Central memory CD8-positive, alpha-beta T cell (primary cell): ENCODE measurements at places on chromosomes 4 and X.

- DNase-seq, result no peak
Measured at GRCh38 chrX:130262231-130262630, 6.5 kb downstream of the ZNF280C start.

- no peak for DNase-seq
Measured at GRCh38 chrX:34406580-34406979, 250.5 kb downstream of the TMEM47 start.

DNA sequence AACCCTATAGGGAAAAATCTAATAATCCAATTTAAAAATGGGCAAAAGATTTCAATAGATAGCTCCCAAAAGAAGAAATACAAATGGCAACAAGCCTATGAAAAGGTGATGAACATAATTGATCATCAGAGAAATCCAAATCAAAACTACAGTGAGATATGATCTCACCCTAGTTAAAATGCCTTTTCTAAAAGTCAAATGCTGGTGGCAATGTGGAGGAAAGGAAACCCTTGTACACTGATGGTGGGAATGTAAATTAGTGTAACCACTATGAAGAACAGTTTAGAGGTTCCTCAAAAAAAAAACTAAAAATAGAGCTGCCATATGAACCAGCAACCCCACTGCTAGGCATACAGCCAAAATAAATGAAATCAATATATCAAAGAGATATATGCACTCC lies 44.5 kb downstream of the STPG2 start:
- no peak for DNase-seq

DNA sequence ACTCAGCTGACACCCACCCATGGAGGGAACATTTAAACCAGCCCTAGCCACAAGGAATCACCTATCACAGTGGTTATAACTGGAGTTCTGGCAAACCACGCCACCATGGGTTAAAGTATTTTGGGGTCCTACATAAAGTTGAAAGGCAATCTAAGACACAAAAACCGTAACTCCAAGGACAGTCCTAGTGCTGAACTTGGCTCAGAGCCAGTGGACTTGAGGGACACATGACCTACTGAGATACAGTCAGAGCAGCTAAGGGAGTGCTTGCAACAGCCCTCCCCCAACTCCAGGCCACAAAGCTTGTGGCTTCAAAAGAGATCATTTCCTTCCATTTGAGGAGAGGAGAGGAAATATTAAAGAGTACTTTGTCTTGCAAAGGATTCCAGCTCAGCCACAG lies 300.5 kb downstream of the FGF13 start:
- DNase-seq, result no peak

DNA sequence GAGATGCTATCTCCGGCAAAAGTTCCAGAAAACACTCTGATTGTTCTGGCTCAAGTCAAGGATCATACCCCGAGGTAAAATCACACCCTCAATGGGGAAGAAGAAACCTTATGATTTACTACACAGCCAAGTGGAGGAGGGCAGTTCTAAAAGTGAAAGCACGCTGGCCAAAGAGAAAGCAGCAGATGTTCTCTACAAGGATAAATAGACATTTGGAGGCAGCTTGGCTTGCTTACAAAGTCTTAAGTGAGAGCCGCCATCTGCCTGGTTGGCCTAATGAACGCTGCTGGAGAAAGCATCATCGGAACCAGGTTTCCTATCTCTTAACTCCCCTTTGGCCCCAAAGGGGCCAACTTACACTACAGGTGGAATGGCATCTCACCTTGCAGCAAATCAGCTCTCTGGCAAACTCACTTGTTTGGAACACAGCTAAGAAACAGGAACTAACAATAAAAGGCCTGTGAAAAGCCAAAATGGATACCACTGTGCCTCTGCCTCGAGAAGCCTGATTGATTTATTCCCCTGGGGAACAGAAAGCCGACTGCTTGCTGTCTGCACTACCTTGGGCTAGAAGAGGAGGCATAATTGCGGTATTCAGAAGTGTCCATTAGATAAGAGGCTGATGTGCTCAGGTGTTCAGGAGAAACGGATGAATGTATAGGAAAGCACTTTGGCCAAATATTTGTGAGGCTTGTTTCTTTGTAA lies 22.8 kb downstream of the FRAS1 start:
- no peak for DNase-seq

- no peak for DNase-seq
Measured at GRCh38 chr4:132956962-132957361, 192.1 kb upstream of the PCDH10 start.

GRCh38 chr4:86243750-86244149 lies 116.1 kb downstream of the MAPK10 start:
- no peak for DNase-seq

GRCh38 chrX:81355436-81355835 lies 153.5 kb downstream of the SH3BGRL start:
- no peak for DNase-seq

- DNase-seq, result no peak
Measured at GRCh38 chr4:101331017-101331416, 16.3 kb downstream of the PPP3CA start.

GRCh38 chrX:129636175-129636681 lies 18.5 kb downstream of the APLN start:
- no peak for DNase-seq

DNA sequence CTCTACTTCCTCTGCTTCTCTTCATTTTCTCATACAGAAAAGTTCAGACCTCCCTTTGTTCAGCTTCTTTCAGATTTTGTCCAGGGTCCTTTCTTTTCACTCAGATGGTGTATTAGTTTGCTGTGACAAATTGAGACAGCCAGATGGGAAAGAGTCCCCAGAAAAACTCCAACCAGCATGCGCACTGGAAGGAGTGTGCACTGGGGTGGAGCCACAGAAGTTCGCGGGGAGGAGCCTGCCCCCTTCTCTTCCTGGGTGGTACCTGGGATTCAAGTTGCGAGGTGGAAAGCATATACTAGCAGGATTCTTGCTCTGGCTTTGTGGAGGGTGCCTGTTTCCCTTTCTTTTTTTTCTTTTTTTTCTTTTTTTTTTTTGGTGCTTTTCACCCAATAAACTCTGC lies 51.6 kb downstream of the SMIM20 start:
- DNase-seq, result no peak
